ENCODE measurements at places on chromosomes 7 and 10.

GRCh38 chr10:121672733-121673132 lies 74.5 kb upstream of the FGFR2 start:
- no peak for DNase-seq

- DNase-seq = no peak
Measured at GRCh38 chr7:48360574-48360973, 189.3 kb downstream of the ABCA13 start.

GRCh38 chr10:75335983-75336382 lies 65.6 kb downstream of the ZNF503 start:
- DNase-seq = no peak

DNA sequence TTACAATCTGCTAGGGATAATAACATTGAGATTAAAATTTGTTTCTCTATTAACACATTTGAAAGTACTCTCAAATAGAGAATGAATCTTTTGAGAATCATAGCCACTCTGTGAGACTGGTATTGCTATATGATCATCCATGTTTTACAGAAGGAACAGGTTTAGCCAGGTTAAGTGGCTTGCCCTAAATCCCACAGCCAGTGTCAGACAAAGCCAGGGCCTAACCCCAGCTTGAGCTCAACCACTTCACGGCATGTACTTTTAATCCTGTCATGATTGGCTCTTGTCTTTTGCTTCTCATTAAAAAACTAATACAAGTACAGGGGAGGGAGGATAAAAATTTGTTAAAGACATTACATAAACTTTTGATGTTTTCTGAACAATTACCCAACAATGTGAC lies 3.8 kb upstream of the ZNRF2 start:
- no peak for DNase-seq

- no peak for DNase-seq
Measured at GRCh38 chr7:73633844-73634243, 9.5 kb upstream of the MLXIPL start.

Data from cardiac fibroblast (primary cell).